ENCODE measurements at places on chromosomes 5 and 9.

DNA sequence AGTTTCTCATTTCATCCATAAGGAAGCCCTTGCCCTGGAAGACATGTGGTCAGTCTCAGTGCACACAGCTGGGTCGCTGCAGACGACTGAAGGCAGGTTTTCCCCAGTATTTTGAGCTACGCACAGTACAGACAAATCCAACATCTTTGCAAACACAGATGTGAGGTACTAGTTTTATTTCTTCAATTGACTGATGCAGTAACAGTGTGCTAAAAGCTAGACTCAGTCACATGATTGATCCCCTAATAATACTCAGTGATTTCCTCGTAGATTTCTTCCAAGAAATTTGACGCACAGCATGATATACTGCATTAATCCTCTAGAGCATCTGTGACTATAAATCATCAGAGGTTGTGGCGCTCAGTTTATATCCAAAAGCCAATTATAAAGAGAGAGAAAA, 346.1 kb downstream of the DIRAS2 start:
- DNase-seq, result no peak

GRCh38 chr5:59279979-59280378, 613.5 kb downstream of the PDE4D start:
- no peak for DNase-seq

GRCh38 chr5:162929104-162929503, 508.3 kb upstream of the CCNG1 start:
- no peak for DNase-seq

GRCh38 chr5:158177146-158177545, 318.2 kb upstream of the CLINT1 start:
- DNase-seq, result no peak

GRCh38 chr5:91484662-91485061, 101.5 kb upstream of the ARRDC3 start:
- DNase-seq, result no peak

- no peak for DNase-seq
Observed at GRCh38 chr9:8751406-8751930, 951.9 kb upstream of the DMAC1 start.

DNA sequence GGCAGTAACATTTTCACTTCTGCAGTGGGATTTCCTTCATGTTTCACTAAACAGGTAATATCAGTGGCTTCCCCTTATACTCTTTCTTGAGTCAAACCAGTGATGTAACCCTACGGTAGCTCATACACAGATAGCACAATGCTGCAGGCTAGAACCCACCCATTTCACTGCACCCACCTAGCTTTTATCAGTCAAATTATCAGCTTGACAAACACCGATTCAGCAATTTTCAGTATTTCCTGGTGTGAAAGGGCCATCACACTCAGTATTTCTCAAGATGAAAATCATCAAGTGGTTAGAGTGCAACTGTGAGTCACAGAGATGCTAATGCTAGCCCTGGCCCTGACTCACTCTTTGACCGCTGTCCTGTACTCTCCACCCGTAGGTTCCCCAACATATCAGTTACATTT, 242.3 kb upstream of the PTGER4 start:
- DNase-seq, result no peak

DNA sequence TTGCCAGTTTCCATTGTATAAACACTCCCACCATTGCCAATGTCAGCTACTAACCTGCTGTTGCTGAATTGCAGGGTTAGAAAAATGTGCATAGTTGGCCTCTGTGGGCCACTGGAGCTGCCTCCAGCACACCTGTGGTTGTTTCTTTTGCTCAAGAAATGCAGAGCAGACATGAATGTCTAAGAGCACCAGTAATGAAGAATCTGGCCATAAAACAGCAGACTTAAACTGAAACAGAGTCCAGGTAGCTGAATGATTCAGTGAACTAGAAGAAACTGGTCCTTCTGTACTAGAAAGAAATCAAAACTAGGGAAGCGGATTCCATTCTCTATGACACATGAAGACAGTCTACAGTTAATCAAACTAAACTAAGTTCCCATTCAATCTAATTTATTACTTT, 48.2 kb downstream of the NUDT12 start:
- no peak for DNase-seq

- DNase-seq, result no peak
Observed at GRCh38 chr5:58491216-58491892, at the start of gene GAPT. Gene GAPT (plus strand): TSS chr5:58491435. CDS start chr5:58494537, 3,102 bp downstream.
